ENCODE measurements at places on chromosomes 12 and 14.

DNA sequence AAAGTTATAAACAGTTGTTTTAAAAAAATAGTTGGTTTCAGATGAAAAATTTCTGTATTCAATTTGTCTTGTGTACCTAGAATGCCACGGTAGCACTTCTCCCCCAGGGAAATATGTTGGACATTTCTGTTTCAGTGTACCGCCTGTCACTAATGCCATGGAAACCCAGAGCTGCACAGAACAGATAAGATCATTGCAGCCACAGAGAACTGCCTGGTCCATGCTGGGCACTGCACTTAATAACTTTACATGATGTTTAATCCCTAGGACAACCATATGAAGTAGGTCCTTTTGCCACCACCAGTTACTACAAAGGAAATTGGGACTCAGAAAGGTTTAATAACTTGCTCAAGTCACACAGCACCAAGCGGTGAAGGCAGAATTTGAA lies 253.4 kb upstream of the SRRM4 start:
- DNase-seq = no peak

DNA sequence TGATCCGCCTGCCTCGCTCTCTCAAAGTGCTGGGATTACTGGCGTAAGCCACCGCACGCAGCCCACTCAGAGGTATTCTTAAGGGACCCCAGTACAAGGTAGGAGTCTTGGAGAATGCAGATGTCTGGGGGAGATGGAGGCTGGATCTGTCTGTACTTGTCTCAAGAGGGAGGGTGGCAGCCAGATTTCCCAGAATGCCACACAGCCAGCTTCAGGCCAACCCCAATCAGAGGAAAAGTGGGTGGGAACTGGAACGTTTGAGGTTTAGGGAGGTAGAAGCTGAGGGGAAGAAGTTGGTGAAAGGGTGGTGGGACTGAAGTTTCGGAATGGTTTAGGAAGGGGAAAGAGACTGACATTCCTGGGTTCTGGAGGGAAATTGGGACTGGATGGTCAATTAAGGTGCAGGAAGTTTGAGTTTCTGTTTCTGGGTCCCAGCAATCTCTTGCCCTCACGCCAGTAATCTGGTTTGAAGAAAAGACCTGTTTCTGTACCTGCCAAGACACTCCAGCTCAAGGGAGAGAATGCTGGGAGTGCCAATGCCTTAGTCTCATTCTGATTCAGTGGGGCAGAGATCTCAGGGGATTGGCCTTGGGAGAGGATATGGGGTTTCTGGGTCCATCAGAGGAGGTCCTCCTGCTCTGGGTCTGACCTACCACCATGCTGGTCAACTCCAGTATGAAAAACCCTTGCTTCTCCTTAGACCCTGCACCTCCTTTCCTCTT lies 8.1 kb upstream of the ZNF385A start:
- DNase-seq = no peak

DNA sequence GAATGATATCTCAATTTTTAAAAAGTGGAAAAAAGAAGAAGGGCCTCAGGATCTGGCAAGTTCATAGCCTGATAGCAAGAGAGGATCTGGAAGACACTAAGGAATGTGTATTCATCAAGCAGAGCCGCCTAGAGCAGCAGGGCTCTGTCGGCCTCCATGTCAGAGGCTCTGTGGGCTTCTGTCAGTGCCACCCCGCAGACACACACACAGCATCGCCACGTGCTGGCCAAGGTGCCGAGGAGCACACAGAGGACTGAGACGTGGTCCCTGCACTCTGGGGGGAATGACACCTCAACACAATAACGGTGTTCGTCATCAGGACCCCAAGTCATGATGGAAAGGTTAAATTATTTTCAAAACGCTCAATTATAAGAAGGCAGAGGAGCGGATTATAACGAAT lies 21.3 kb upstream of the PRMT8 start:
- DNase-seq = no peak

- no peak for DNase-seq
Measured at GRCh38 chr12:101002696-101003419, 207.2 kb downstream of the SLC5A8 start.

- no peak for DNase-seq
Measured at GRCh38 chr12:20351406-20351805, 16.9 kb upstream of the PDE3A start.

- no peak for DNase-seq
Measured at GRCh38 chr14:77154421-77154820, 12.8 kb upstream of the ZDHHC22 start.

DNA sequence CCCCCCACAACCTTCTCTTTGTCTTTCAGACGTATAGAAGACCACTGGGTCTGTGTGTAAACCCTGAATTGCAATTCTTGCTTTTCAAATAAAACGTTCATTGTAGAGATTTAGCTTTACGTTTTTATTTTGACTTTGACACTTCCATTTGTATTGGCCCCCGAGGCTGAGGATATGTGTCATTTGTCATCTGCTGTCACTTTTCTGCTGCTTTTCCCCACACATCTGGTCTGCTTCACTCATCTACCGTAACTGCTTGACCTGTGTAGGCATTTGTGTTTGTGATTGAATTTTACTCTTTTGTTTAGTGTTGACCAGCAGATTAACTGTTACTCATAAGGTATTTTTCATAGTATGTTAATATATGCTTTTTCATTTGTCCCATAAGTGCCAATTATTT lies 157.2 kb upstream of the SYT10 start:
- DNase-seq = no peak

- no peak for DNase-seq
Measured at GRCh38 chr12:56758728-56759262, 4.3 kb upstream of the HSD17B6 start.
